Head of caudate nucleus (tissue), 42 donors: ENCODE measurements at places on chromosomes 3 and 15.

DNA sequence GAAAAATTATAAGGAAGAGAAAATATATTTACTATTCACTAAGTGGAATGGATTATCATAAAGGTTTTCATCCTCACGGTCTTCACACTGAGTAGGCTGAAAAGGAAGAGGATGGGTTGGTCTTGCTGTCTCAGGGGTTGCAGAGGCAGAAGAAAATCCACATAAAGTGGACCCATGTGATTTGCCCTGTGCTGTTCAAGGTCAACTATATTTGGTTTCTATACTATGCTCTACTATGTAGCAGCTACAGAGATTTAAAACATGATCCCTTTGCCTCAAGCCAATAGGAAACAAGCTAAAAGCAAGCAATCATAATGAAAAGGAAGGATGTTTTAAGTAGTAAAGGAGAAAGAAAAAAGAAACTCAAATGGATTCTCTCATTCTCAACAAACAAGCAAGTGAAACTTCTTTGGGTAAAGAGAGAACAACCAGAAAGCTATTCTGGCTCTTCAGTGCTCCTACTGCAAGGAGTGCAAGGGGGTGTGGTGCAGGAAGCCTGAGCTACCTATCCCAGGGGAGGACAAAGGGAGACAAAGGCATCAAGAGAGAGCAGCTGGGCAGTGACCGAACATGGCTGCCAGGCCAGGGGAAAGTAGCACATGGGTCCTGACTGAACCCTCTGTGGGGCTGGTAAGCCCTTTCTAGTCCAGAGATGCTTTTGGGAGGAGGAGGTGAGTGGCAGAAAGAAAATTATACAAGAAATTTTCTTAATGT lies 35.9 kb downstream of the SFMBT1 start:
- DNase-seq: no peak

DNA sequence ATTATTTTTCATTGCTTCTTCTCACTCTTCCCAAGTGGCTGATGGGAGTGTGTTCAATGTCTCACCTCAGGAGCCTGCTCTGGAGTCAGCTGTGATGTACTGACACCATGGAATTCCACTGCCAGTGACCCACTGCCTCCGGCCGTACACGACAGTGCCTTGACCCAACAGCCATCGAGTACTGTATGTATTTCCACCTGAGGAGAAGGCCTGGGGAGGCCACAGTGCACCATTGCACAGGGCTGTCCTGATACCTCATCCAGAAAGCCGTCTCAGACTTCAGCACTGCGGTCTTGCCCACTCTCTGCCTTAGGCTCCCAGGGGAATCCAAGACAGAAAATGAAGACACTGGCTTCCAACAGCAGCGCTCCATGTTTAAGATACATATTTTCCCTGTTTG lies 51.4 kb upstream of the EIF1B start:
- no peak for DNase-seq

DNA sequence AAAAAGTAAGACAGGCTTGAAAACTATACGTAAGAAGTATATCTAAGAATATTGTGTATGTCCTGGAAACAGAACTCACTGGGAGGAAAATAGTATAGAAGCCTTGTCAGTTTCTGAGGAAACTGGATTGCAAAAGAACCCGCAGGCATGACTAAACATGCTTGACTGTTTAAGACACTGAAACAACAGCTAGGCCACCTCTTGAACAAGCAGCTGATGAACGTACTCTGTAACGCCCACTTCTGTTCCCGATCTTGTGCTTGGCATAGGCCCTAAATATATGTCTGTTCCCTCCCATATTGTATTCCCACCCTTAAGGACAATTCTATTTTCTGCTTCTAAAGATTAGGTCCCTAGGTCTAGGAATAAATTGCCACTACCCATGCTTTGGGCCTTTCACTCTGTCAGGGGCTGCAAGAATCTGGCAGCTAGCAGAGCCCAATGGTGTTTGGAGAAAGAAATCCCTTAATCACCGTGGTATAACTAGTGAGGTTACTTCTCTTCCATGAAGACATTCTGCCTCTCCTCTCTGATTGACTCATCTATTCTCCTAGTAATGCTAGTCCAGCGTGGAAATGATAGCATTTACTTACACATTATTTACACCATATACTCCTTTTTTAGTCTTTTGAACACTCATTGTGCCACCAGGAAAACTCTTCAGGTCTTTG lies 46.2 kb downstream of the CD200 start:
- no peak for DNase-seq

- DNase-seq: no peak
These were observed 322.9 kb downstream of the ERC2 start for GRCh38 chr3:56145410-56145809.

DNA sequence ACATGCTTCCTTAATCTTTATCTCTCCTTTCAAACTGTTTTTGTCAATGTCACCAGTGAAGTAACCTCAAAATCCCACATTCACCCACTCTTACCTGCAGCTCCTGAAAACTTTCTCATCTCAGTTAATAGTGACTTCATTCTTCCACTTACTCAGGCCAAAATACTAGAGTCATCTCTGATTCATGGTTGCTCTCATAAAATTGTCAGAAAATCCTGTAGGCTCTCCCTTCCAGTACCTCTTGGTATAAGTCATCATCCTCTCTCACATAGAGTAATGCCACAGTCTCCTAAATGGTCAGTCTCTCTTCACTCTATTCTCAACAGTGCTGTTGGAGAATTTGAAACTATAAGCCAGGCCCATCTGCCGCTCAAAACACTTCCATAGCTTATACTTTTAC lies 34.9 kb upstream of the POU1F1 start:
- no peak for DNase-seq

DNA sequence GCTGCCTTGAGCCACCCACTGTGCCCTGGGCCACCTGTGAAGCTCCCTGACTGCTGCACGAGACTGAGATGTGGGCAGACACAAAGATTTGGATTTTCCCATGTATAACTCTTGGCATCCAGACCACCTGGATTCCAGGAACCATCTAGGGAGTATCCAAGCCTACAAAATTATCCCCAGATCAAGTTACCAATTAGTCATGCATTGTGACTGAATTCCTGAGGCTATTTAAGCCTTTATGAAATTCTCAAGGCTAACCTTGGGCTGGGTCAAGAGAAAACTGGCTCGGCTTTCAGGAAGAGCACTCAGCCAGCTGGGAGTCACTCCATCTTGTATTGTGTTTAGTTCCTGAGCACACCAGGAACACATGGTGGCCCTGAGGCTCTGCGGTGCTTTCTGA lies 13.3 kb upstream of the ATP13A5 start:
- no peak for DNase-seq

GRCh38 chr3:114718898-114719210 lies 425.0 kb downstream of the TIGIT start:
- no peak for DNase-seq

GRCh38 chr3:46027736-46028397 lies 584 bp upstream of the XCR1 start:
- no peak for DNase-seq

DNA sequence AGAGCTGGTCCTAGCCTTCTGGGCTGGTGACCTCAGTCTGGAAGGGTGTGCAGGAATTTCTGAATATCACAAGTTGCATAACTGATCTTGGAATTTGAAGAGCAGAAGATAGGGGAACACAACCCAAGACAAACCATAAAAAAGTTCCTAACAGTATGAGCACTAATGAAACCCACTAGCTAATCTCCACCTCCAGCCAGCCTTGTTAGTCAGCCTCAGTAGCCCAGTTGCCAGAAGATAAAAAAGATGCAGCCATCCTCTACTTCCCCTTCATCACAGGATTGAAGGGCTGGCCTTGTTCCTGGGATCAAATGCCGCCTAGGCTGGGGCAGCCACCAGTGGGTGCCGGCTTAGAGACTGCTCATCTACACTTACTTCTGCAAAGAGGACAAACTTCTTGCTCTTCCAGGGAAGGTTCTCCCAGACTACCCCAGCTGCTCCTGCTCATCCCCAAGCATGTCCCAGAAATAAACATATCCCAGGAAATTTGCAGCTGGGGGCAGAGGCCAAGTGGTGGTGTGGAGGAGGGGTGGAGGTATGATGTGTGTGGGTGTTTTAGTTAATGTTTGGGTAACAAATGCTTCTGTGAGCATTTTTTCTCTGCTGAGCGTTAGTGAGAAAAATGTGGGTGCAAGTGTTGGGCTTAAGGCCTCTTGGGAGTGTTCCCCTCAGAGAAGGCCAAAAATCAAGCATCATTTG lies 9.2 kb upstream of the ITGA11 start:
- no peak for DNase-seq

DNA sequence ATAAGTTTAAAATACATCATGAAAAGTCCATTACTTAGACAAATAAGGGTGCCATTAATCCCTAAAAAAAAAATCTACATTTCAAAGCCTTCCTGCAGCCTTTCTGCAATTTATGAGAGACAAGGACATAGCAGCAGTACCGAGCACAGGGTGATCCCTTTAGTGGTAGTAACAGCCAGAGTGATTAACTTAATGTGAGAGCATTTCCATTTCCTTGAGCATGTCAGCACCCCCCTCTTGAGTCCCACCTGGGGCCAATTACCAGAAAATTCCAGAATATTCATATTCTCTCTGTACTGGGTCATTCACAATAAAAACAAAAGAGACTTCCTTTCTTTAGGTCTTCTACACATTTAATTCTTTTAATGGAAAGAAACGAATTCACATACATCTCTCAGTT lies 546.9 kb upstream of the CCDC54 start:
- DNase-seq: no peak

DNA sequence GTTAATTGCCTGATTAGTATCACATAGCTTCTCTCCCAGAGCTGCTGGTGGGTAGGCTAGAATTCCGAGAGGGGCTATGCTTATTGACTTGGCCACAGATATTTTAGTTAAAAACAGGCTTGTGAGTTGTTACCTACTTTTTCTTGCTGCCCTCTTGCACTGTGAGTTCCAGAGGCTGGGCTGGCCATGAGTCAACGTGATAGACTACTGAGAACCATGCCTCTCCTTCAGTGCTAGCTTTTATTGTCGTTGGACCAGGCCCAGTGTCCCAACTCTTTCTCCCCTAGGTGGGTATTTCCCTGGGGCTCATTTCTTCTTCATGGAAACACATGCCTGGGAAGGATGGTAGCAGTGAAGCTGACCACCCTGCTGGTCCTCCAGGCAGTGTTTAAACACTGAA lies 20.4 kb upstream of the PCOLCE2 start:
- no peak for DNase-seq

GRCh38 chr3:53154881-53155285 lies 6.1 kb upstream of the PRKCD start:
- no peak for DNase-seq

DNA sequence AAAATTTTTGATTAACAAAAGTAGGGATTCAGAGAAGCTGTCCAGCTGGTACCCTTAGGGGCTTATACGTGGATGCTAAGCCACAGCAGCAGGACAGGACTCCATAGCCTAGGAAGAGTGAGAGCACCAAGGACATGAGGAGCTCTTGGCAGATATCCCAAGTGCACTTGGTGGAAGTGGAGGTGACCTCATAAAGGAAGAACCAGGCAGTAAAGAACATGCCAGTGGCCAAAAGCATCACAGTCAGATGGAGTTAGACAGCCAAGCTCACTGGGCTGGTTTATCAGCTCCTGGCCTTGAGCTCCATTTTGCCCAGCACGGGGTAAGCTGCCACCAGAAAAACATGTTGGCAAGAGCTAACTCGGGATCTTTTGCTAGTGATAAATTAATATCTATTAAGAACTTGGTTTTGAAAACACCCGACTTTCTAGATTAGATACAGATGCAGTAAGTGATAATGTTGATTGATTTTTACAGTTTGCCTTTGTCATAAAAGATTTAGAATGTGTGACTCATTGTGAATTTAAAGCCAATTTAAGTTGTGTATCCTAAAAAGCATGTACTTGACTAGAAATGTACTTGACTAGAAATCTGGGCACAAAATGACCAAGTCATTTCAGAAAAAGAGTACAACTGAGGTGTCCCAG lies 108.0 kb downstream of the CMSS1 start:
- DNase-seq: no peak

DNA sequence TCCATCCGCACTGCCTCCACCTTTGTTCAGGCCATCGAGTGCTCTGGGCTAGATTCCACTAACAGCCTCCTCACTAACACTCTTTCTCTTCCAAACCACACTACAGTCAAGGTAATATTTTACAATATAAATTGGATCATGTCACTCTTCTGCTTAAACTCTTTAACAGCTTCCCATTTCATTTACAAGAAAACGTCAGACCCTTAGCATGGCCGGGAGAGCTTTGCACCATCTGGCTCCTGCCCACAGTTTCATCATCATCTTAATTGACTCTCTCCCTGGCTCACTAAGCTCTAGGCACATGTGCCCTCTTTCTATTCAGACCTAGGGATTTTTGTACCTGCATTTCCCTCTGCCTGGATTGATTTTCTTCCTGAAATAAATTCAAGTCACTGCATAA lies 354.7 kb downstream of the FGF12 start:
- DNase-seq: no peak

DNA sequence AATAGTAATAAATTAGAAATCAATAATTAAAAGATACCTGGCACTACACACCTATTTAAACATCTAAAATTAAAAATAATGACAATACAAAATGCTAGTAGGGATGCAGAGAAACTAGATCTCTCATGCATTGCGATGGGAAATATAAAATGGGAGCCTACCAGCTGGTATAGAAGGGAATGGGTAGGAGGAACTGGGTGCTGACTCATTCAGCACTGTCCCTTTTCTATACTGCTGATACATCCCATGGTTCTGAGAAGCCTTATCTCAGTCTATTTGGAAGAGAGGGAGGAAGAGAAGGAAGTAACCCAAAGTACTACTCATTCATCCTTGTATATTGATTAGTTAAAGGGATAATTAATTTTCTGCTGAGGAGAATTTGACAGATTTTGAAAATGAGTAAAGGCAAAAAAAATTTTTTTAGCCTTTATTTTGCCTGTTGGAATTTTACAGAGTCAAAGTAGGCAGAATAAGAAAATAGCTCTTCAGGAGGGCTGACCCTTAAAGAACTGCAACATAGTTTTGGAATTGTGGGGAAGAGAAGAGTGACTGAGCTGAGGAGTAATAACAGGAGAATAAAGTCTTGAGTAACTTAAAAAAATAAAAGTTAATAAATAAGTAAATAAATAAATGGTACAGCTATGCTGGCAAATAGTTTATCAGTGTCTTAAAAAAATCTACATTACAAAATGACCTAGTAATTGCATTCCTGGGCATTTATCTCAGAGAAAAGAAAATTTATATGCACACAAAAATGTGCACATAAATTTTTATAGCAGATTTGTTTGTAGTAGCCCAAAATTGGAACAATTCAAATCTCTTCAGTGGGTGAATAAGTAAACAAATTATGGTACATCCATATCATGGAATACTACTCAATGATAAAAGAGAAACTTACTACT lies 15.3 kb upstream of the BHLHE40 start:
- DNase-seq: no peak
